ENCODE measurements at places on chromosomes 2 and 18.

- no peak for DNase-seq
Observed at GRCh38 chr2:46119453-46119852, 177.8 kb upstream of the EPAS1 start.

GRCh38 chr2:115427436-115427835, 985.0 kb downstream of the DPP10 start:
- DNase-seq: no peak

GRCh38 chr2:239806276-239806675, 218.9 kb downstream of the NDUFA10 start:
- DNase-seq: no peak

- DNase-seq: no peak
Observed at GRCh38 chr2:142130111-142131009, 456 bp downstream of the LRP1B start.

DNA sequence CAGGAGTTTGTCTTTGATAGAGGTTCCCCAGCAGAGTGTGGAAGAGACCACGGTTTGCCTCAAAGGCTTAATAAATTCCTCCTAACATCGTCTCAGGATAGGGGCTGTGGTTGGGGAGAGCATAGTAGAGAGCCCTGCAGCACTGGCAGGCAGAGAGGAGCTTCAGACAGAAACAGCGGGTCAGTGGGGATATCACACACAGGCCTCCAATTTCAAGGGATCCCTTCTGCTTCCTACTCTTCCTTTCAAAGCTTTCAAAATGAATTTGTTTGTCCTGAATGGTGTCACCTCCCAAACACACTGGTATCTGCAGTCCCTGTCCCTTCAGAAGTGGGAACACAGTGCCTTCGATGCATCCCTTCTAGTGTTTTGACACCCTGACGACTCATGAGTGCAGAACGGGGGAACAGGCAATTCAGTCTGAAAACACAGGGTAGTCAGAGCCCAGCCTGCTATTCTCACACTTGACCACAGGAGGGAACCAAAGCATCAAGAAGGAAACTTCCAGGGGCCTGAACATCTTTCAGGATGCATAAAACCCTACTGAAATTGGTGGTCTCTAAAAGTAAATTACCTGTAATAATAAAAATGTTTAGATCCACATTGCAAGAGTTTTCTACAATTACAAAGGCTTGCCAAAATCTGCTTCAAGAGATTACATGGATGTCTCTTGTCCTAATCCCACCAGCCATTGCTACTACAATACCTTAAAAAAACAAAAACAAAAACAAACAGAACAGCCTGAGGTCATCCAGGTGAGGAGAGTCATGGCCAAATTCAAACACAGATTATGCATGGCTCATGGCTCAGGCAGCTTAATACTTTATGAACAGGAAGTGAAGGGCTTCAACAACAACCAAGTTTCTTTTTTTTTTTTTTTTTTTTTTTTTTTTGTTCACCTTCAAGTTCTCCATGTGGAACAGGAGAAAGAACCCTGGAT, 49.8 kb downstream of the SLC14A2 start:
- DNase-seq: peak; percentile 33

DNA sequence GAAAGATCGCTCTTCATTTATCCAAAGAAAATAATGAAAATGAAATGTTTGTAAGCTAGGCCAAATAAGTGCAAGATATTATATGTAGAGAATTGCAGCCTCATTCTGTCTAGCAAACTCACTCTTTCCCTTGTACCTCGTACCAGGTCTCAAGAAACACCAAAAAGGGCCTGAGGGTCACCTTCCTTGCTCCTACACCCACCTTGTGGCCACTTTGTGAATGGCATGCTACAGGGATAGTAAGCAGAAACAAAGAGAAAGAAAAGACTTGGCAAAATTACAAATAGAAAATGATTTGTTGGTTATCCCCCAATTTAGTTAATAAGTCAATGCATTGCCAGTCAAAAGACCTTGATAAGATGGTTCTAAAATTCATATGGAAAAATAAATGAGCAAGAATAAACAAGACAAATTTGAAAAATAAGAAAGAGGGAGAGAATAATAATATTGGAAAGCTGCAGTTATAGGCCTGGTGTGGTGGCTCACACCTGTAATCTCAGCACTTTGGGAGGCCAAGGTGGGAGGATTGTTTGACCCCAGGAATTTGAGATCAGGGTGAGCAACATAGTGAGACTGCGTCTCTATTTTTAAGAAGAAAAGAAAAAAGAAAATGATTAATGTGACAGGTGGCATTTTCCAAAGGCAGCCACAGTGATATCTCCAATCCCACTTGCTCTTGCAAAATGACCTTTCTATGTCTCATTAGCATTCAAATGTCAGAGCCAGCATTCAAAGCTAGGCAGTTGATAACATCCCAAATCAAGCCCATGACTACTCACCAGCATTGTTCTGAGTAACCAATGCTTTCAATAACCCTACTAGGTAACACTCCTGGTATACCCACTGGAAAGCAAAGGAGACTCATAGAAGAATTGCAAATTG, 38.8 kb upstream of the BMP10 start:
- peak; percentile 50 for DNase-seq

DNA sequence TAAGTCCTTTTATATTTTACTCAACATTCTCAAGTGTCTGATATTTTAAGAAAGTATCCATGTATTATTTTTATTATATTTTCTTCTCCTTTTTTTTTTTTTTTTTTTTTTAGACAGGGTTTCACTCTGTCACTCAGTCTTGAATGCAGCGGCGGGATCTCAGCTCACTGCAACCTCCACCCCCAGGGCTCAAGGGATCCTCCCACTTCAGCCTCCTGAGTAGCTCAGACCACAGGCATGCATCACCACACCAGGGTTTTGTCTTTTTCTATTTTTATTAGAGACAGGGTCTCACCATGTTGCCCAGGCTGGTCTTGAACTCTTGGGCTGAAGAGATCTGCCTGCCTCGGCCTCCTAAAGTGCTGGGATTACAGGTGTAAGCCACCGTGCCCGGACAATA, 212.1 kb downstream of the TCF4 start:
- DNase-seq: no peak

DNA sequence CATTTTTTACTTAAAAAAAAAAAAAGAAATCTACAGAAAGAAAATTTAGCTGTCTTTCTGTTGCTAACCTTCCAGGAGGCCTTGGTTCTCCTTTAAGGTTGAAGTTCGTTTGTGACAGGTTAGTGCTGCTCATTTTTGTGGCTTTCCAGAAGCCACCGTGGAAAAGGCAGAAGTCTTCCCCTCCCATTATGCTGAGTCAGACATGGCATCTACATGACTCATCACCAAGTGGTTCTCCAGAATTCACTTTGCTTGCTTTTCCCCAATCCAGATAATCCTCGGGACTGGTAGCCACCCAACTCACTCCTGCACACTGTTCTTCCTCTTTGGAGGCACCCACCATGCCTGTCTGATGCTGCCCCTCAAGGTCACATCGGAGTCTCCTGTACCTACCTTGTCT, 228.7 kb downstream of the PIK3C3 start:
- no peak for DNase-seq

DNA sequence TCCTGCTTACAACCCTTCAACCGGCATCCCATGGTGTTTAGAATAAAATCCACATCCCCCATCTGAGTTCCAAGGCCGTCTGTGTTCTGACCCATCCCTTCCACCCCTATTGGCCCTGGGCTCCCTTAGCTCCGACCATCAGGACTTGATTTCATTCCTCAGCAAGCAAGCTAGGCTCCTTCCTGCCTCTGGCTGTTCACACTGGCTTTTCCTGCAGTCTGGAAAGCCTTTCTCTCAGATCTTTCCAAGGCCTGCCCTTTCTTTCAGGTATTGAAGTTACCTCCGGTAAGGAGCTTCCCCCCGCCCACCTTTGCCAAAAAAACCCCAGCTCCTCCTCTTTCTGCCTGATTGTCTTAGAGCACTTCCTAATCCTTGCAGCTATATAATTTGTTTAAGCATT, 86.8 kb downstream of the CLIP4 start:
- no peak for DNase-seq

DNA sequence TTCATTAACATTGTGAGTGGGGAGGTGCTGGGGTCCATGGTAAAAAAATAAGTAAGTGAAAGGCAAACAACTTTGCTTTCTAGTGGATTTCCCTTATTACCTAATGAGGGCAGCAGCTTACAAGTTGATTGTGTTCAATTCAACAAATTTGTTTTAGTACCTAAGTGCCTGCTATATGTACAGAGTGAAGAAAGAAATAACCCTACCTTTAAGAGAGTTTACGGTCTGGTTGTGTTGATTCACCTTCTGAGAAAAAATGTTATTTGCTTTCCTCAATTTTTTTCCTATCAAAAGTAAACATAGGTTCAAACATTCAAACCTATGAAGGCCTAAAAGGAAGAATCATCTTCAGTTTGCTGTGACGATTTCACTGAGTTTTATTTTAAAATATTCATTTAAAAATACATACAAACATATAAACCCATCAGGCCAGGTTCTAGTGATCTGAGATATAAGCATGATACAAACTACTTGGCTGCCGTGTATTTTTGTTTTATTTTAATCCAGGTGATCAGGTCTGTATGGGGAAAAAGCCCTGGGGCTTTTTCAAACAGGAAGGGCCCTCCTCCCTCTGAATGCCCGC, 1.5 kb upstream of the SPTBN1 start:
- DNase-seq: no peak

GRCh38 chr2:188466761-188467160, 175.1 kb downstream of the GULP1 start:
- no peak for DNase-seq

- no peak for DNase-seq
Observed at GRCh38 chr18:1916869-1917523, 654.3 kb downstream of the METTL4 start.

DNA sequence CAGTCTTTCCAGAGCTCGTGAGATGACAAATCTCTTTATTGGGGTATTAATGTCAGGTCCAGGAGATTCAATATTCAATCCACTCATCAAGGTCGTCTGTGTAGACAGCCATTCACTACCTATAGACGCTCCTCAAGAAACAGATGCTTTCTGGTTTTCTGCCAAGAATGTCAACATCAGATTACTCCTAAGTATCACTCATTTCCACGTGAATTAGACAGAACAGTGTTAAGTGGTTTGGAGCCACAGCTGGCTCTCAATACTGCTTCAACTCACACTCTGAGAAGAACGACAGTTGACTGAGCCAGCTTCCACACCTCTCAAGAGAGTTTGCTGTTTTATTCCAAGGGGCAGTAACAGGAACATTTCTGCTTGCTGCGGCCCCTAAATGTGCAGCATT, 113.5 kb upstream of the NEDD4L start:
- no peak for DNase-seq

GRCh38 chr18:53070788-53071187, 730.8 kb downstream of the DCC start:
- no peak for DNase-seq

DNA sequence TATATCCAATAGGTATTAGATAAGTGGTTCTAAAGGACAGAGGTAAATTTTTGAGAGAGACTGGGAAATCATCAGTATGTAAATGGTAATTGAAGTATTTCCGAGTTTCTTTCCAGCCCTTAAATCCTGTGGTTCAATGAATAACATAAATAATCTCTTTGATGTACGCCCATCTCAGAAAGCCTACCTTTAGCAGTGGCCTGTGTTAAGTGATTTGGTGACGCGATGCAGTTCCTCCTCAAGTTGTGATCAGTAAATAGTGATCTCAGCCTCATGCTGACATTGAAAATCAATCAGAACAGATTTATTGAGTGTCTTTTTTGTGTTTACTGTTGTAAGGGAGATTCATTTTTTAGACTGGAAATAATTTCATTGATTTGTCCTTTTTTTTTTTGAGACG, 137.2 kb upstream of the RASGRP3 start:
- no peak for DNase-seq

DNA sequence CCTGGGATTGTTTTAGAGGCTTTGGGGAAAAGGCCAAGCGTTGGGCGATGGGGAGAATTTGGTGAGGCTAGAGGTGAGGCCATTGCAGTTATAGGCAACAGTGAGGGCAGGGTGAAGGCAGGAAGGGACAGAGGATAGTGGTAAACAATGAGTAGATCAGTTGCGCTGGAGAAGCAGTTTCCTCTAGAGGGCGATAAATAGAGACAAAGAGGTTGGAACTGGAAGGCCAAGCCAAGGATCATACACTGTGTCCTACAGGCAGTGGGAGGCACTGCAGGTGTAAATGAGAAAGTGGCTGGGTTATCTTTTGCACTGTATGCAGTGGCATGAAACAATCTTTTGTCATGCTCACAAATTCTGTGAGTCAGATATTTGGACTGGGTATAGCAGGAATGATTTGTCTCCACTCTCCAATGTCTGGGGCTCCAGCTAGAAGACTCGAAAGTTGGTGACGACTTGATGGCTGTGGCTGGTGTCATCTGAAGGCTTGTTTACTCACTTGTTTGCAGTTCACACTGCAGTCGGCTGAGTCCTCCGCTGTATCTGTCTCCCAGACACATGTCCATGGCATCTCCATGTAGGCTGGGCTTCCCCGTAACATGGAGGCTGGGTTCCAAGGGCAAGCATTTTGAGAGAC, 82.1 kb downstream of the TNP1 start:
- DNase-seq: no peak

DNA sequence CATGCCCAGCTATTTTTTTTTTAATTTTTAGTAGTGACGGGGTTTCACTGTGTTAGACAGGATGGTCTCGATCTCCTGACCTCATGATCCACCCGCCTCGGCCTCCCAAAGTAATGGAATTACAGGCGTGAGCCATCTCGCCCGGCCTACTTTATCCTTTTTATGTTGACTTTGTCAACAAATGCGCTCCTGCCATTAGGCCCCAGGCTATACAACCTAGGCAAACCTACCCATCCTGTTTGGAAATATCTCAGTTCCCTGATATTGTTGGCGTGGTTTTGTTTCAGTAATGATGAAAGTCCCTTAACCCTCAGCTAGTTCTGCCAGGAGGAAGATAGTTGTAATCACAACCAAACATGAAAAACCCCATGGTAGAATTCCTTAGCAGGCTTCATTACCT, 249.4 kb upstream of the SOX11 start:
- DNase-seq: no peak

- no peak for DNase-seq
Observed at GRCh38 chr2:132366421-132367180, 50.0 kb upstream of the GPR39 start.

DNA sequence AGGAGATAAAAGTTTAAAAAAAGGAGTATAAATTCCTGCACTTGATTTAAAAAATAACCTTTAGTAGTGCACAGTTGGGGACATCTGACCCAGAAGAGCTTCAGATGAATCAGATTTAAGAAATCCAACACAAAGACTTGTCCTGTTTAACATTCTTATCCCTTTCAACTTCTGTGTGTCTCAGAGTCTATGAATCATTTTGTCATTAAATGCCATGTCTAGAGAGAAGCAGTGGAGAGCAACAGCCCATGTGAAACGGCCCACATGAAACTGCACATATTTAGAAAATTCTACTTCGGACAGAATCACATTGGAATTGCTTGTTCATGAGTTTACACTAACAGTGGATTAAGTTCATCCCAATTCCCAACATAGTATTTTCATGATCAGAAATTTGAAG, 278.6 kb downstream of the SLC8A1 start:
- DNase-seq: no peak

DNA sequence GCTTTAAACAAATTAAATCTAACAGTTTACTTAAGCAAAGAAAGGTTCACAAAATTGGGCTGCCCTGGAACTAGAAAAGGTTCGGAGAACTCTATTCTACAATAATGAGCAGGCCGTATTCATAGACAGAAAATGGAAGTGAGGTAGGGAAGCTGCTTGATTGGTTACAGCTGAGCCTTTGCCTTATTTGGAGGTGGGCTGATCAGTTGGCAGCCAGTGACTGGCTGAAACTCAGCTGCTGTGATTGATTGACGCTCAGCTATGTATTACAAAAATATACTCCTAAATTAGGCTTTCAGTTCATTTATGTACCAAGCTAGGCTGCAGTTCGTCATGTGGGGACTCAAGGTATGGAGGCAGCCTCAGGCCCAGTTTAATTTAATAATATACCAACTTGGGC, 42.3 kb upstream of the TTR start:
- DNase-seq: no peak
